ENCODE measurements at places on chromosomes 7 and 10.

DNA sequence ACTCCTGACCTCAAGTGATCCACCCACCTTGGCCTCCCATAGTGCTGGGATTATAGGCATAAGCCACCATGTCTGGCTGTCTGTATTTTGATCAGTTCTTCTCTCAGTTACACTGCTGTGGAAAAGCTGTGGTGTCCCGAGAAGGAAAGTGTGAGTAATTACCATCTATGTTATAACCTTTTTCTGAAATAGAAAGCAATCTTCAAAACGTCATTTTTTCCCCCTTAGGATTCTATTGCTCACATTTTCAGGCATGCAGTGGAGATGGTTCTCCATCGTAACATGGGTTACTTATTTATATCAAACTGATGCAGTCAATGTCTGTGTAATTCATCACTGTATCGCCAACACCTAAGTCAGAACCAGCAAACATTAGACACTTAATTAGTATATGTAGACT is 103.5 kb upstream of the FAM3C start:
- DNase-seq, result no peak

- no peak for DNase-seq
These were observed 144.9 kb downstream of the PAXIP1 start for GRCh38 chr7:154857728-154858681.

GRCh38 chr7:36131026-36131425 is 22.0 kb upstream of the EEPD1 start:
- no peak for DNase-seq

DNA sequence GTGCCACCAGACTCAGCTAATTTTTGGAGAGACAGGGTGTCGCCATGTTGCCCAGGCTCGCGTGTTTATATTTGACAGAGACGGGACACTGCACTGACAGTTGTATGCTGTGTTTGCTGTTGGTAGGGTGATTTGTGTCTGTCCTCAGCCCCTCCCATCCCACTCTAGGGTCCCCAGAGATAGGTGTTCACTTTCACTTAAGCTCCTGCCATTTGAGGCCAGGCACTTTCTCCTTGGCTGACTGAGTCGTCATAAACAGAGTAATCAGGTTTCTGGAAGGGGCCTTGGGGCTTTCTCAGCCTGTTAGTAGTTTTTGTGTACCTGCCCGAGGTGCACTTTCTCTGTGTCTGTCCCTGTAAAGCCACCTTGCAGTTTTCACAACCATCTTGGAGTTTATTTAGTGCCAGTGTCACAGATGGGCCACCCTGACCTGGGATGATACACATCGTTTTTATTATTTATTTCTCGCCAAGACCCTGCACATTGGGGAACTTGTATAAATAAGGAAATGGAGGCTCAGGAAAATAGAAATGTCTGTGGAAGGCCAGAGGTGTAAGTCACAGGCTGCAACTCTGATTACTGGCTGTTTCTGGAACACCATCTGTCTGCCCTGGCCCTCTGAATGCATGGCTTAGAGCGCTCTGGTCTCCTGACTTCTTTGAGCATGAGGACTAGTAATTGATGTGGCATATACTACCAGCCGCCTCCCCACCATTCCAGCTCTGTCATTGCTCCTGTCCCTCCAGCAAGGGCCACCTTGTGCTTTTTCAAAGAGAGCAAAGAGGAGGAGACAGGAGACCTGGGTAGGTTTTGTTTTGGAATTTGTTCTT is 81.9 kb upstream of the PDCD4 start:
- no peak for DNase-seq

GRCh38 chr7:68706291-68706690 is 892.0 kb upstream of the AUTS2 start:
- DNase-seq, result no peak

DNA sequence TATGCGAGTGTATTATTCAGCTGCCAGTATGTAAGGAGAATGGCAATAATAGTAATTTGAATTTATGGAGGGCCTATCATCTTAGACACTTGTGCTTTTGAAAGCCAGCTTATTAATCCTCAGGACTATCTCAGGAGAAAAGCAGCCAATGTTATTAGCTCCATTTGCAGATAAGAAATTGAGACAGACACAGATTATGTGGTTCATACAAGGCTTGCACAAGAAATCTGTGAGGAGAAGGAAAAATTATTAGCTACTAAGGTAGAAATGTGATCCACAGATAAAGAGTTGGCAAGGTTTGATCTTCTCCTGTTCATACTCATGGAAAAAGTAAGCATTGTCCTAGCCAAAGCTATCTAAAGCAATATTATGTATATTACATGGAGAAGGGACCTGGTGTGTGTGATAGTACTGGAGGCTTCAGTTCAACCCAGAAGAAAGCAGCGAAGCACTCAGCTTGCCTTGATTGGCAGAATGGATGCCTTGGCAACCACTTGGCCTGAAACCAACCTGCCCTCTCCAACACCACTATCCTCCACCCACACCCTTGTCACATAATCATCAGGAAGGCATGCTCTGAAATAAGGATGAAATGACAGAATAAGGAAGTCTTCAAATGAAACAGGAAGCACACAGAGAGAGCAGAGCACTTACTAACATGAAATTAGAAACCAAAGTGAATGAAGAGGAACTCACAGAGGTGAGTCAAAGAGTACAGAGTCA is 18.0 kb downstream of the MACC1 start:
- DNase-seq, result no peak

- DNase-seq, result no peak
These were observed 435.7 kb upstream of the PFKP start for GRCh38 chr10:2631557-2632205.

DNA sequence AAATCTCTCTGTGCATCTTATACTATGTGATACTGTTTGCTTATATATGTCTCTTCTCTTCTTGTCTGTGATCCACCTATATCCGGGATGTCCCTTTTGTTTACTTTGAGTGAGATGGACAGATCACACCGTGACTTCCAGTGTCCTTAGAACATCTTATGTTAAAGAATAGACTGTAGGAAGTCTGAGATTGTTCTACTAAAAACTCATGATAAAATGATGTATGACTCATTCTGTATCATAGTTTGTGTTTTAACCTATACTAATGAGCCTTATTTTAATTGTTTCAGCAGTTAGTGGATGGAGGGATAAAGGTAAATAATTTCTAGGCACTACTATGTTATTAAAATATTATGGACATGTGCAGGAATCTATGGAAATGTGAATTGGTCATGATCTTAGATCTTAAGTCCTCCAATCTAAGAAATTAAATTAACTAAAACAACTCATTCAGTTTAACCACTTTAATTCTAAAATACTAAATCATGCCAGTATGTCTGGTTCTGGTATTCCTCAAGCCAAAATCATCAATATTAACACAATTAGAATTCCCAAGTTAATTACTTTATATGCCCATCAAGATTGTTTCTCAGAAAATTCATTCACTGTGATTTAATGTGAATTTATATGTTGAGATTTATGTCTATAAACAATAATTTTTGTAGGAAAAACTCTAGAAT is 32.0 kb downstream of the ITGB8 start:
- no peak for DNase-seq

- no peak for DNase-seq
These were observed 132.9 kb downstream of the ATXN7L1 start for GRCh38 chr7:105743351-105744090.

GRCh38 chr10:47143072-47143471 is 156.9 kb upstream of the GDF10 start:
- no peak for DNase-seq

DNA sequence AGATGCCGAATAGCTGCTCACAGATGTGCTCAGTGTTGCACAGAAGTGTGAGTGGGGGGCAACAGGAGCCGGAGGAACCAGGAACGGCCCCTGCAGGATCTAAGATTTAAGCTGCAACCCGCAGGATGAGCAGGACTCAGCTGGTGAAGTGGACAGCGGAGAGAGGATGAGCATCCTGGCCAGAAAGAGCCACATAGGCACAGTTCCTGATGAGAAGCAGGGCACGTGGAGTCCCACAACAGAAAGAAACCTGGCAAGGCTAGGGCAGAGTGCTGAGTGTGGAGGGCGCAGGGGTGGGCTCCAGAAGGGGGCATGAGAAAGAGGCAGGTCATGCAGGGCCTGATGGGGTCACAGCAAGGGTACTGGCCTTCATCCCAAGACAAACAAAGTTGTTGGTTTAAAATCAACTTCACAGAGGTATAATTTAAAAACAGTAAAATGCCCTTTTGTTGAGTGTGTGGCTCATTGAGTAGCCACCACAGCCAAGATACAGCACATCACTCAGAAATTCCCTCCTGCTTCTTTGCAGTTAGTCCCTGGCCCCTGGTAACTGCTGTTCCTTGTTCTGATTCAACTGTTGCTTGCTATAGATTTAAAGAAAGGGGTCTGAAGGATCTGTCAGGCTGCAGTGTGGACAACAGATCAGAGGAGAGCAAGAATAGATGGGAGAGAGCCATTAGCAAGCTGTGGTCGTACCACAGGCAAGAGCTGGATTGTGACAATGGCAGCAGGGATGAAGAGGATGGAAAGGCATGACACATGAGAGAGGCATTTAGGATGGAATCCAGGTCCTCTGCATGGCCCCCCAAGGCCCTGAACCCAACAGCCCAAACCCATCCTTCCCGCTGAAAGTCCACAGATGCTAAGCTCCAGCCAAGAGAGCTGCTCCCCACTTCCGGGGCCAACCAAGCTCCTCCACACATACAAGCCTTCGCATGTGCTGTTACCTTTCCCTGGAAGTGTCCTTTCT is 53.1 kb upstream of the OSBPL3 start:
- no peak for DNase-seq

DNA sequence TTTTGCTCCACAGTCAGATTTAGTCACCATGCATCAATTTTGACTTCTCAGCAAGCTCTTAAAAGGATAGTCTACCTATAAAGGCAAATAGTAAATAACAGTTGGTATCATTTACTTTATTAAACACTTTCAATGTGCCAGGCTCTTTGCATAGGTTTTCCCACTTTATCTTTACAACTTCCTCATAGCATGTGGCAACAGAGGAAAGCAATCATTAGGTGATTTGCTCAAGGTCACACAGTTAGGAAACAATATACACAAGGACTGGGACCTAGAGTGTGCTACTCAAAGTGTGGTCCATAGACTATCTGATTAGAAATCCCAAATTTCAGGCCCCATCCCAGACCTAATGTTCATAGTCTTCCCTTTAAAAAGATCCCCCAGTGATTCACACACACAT is 212.3 kb downstream of the MTERF1 start:
- DNase-seq, result no peak

DNA sequence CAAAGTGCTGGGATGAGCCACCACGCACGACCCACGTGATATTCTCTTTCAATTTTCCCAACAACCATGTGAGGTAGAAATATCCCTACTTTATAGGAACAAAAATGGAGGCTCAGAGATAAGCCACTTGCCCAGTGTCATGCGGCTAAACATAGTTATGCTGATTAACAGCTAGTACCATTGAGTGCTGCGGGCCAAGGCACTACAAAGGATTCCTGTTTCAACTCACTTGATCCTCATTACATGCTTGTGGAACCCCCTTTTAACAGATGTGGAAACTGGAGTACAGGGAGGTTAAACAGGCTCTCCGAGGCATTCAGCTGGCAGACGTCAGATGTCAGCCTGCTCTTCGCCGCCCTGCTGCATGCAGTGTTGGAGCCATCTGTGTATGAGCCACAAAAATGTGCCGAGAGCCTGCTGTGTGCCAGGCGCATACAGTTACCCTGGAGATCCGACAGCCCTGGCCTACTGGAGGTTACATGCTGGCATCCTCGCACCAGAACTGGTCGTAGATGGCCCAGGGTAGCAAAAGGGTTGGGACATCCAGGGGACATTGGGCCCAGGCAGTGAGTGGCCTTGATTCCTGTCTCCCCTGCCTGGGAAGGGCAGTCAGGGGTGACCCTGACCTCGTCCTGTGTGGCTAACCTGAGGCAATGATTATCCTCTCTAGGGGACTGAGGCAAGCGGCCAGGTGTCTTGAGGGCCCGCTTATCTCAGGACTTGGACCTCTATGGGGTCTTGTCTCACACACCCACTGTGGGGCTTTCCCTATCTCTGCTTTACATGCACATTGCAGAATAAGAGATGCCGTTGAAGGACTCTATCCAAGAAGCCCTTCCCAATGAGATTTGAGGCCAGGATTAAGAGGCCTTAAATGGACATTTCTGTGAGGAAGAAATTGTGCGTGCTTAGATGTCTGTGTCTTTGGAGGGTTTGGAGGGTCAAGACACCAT is 18.5 kb upstream of the SRGN start:
- DNase-seq, result no peak

DNA sequence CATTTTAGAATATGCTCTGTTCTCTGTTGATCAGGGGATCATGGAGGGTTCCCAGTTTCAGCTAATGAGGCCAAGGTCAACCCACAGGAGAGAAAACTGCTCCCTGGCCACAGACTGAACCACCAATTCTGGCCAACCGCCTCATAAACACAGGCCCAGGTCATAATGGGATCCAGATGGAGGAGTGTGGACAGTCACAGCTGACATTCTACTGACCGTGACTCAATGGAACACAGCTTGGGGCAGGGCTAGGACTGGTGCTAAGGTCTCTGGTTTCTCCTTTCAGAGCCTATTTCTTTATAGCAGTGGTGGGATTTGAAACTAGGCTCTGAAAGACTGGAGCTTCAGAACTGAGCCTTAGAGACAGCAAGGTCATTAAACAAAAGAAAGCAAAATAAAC is 68.3 kb downstream of the HIPK2 start:
- no peak for DNase-seq

DNA sequence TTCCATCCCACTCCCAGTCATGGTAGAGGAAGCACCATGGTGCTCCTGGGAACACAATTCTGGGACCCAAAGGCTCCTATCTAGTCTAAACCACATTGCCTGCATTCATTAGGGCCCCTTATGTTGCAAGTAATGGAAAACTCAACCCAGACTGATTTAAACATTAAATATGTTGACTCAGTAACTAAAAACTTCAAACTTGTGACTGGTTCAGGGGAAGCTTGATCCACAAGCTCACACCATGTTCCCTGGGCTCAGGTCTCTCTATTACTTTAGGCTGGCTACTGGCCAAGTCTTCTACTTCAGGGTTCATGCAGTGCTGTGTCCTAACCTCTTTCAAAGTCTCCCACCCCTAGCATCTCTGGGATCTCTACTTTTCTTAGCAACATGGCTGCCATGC is 13.1 kb downstream of the WNT16 start:
- no peak for DNase-seq

DNA sequence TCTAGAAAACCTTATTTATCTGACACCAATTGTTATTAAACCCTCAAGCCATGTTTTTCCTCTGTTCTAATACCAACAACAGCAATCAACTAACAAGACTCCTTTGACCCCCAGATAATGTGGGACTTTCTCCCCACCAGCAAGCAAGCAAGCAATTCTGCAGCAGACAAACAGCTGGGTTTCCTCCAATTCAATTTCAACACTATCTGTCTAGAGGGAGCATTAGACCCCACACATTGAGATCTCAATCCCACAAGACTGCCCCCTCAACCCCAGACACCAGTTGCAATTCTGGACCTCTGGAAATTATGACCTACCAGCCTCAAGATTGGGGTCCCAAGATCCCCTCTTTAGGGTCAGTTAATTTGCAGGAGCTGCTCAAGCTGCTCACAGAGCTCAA is 89.4 kb upstream of the TMEM26 start:
- DNase-seq, result no peak

DNA sequence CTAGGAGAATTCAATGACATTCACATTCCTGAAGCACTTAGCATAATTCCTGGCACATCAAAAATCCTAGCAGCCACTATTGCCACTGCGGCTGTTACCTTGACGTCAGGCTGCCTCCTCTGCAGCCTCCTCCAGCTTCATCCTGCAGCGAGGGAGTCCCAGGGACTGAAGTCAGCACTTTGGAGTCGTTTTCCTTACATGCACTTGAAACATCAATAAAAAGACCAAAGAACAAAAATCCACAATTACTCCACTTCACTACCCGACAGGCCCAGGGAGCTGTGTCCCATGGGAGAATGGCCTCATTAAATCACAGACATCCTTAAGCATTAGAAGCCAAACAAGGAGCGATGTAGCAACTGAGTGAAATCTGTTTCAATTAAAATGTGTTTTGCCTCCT is 48.6 kb upstream of the NANOS1 start:
- no peak for DNase-seq

Measured in stimulated activated CD4-positive, alpha-beta T cell treated with anti-CD3 and anti-CD28 coated beads, Interleukin-1b, Interleukin-23, amount 100 ng/mL, for 1 hour (primary cell).